Aorta (tissue), 5 donors: ENCODE measurements at places on chromosomes 3 and 15. TPM values are rescaled to one million over a fixed set of nuclear protein-coding genes. Genes with fewer than 3 reads are reported as not detected.

The AMOTL2 gene
- 82.1 TPM for total RNA-seq

DNA sequence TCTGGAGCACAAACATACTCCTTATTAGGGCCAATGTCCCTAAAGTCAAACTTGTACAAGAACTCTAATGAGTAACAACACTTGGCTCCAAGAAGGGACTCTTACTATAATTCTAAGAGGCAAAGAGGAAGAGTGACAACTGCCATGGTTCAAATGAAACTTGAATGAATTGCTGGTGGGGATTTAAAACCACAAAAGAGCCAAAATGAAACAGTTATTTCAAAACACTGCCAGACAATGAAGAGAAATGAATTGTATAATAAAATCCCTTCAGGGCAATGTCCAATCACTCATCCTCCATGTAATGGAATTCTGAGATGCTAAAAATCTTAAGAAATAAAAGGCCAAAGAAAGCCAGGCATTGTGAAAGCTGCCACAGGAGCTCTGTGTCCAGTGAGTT lies 14.2 kb downstream of the THRB start:
- DNase-seq = no peak
- H3K4me1 ChIP-seq = peaks cover 7% of the 10 kb centered on the region
- no peaks in the 10 kb centered on the region for H3K27me3 ChIP-seq
- H3K36me3 ChIP-seq = no peaks in the 10 kb centered on the region
- H3K4me3 ChIP-seq = no peak overlapping the region

GRCh38 chr3:164155400-164155799 lies 922.9 kb downstream of the SI start:
- no peaks in the 10 kb centered on the region for H3K4me1 ChIP-seq
- no peaks in the 10 kb centered on the region for H3K36me3 ChIP-seq
- DNase-seq = no peak
- H3K27me3 ChIP-seq = no peaks in the 10 kb centered on the region
- no peak overlapping the region for H3K4me3 ChIP-seq
- no peak overlapping the region for H3K27ac ChIP-seq

GRCh38 chr15:90889736-90890456 lies 5.6 kb downstream of the FES start:
- no peak overlapping the region for H3K4me3 ChIP-seq
- H3K4me1 ChIP-seq = no peaks in the 10 kb centered on the region
- H3K27ac ChIP-seq = no peak overlapping the region
- no peak for DNase-seq

- peaks cover 2% of the 10 kb centered on the region for H3K36me3 ChIP-seq
- H3K4me3 ChIP-seq = no peak overlapping the region
- H3K27me3 ChIP-seq = no peaks in the 10 kb centered on the region
- DNase-seq = no peak
- H3K4me1 ChIP-seq = no peaks in the 10 kb centered on the region
Measured at GRCh38 chr15:40533763-40534364, 31.0 kb downstream of the CCDC32 start.

The FBXW12 gene
- total RNA-seq = not detected

- no peak overlapping the region for H3K4me3 ChIP-seq
- H3K27me3 ChIP-seq = no peaks in the 10 kb centered on the region
- no peaks in the 10 kb centered on the region for H3K4me1 ChIP-seq
- H3K27ac ChIP-seq = no peak overlapping the region
Measured at GRCh38 chr3:44419116-44419922, 58.2 kb downstream of the ZNF445 start.

The FILIP1L gene
- 332 TPM for total RNA-seq

DNA sequence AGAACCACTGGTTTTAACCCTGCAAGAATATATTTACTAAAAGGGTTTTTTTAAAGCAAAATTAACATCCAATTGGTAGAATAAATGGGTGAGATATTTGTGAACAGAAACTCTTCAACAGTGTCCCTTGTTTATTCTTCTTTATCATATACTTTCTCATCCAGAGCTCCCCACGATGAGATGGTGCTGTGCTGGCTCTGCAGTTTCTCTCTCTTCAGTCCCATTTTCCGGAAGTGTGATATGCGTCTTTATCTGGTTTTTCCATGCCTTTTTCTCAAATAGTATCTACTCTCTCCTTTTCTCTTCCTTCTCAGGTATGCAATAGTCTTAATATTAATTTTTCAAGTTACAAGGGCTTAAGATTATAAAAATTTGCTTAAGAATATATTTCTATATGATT lies 1.5 kb downstream of the EAF2 start:
- no peak for DNase-seq
- H3K4me1 ChIP-seq = no peaks in the 10 kb centered on the region
- no peaks in the 10 kb centered on the region for H3K36me3 ChIP-seq
- H3K27ac ChIP-seq = no peak overlapping the region
- H3K27me3 ChIP-seq = no peaks in the 10 kb centered on the region
- H3K4me3 ChIP-seq = no peak overlapping the region

The RHO gene
- total RNA-seq = 0.15 TPM

DNA sequence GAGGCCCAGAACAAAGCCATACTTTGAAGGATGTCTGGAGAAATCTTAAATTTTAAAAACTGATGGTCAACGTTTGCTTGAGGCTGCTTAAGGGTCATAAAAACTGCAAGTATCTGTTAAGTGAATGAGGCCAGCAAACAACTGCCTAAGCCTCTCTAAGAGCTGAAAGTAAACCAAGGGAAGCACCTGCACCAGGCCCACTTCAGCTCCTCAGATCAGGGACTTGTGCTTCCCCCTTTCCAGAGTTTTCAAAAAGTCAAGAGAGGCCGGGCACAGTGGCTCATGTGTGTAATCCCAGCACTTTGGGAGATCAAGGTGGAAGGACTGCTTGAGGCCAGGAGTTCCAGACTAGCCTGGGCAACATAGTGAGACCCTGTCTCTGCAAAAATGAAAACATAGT lies 9.1 kb downstream of the FBXL22 start:
- H3K27ac ChIP-seq = no peak overlapping the region
- H3K4me1 ChIP-seq = no peaks in the 10 kb centered on the region
- no peaks in the 10 kb centered on the region for H3K27me3 ChIP-seq

The DNAJC17 gene
- total RNA-seq = 34.7 TPM

The SAMD7 gene
- total RNA-seq = not detected

The UBA7 gene
- total RNA-seq = 45.2 TPM

- H3K4me3 ChIP-seq = no peak overlapping the region
- H3K4me1 ChIP-seq = no peaks in the 10 kb centered on the region
- no peak for DNase-seq
- H3K27me3 ChIP-seq = no peaks in the 10 kb centered on the region
Measured at GRCh38 chr3:131091768-131092167, 65.1 kb downstream of the NEK11 start.

- H3K4me3 ChIP-seq = no peak overlapping the region
- no peaks in the 10 kb centered on the region for H3K36me3 ChIP-seq
- no peaks in the 10 kb centered on the region for H3K27me3 ChIP-seq
- H3K27ac ChIP-seq = peak overlapping the region; percentile 34
Measured at GRCh38 chr3:39150148-39150802, 3.1 kb downstream of the CSRNP1 start.

- H3K4me1 ChIP-seq = no peaks in the 10 kb centered on the region
- no peak overlapping the region for H3K4me3 ChIP-seq
- DNase-seq = no peak
- H3K27ac ChIP-seq = no peak overlapping the region
Measured at GRCh38 chr3:59213860-59214259, 164.0 kb upstream of the CFAP20DC start.

- H3K27ac ChIP-seq = no peak overlapping the region
- no peak for DNase-seq
- H3K27me3 ChIP-seq = no peaks in the 10 kb centered on the region
- no peaks in the 10 kb centered on the region for H3K36me3 ChIP-seq
- no peaks in the 10 kb centered on the region for H3K4me1 ChIP-seq
- no peak overlapping the region for H3K4me3 ChIP-seq
Measured at GRCh38 chr15:68679961-68680371, 101.2 kb downstream of the CORO2B start.

The THSD4 gene
- total RNA-seq = 53.8 TPM
